ENCODE measurements at places on chromosomes 6 and 20.

GRCh38 chr20:50799176-50799889, 4.5 kb downstream of the BCAS4 start:
- DNase-seq = no peak

DNA sequence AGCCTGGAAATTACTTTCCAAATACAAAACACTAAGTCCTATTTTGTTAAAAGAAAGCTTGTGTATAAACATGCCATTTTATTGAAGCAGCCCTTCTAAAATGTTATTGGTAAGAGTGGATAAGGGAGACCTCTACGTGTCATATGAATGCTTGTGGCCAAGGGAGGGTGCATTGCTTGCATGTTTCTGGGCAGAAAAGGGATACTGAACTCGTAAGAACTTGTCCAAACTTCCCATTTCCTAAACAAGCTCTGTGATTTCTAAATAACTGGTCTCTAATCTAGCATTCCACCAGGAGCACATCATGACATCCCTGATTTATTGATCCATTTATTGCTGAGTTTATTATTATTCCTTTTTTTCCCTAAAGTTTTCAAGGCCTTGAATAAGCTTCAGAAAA, 474.1 kb downstream of the CD109 start:
- DNase-seq = no peak

GRCh38 chr6:111980143-111980542, 73.8 kb upstream of the CCN6 start:
- no peak for DNase-seq

DNA sequence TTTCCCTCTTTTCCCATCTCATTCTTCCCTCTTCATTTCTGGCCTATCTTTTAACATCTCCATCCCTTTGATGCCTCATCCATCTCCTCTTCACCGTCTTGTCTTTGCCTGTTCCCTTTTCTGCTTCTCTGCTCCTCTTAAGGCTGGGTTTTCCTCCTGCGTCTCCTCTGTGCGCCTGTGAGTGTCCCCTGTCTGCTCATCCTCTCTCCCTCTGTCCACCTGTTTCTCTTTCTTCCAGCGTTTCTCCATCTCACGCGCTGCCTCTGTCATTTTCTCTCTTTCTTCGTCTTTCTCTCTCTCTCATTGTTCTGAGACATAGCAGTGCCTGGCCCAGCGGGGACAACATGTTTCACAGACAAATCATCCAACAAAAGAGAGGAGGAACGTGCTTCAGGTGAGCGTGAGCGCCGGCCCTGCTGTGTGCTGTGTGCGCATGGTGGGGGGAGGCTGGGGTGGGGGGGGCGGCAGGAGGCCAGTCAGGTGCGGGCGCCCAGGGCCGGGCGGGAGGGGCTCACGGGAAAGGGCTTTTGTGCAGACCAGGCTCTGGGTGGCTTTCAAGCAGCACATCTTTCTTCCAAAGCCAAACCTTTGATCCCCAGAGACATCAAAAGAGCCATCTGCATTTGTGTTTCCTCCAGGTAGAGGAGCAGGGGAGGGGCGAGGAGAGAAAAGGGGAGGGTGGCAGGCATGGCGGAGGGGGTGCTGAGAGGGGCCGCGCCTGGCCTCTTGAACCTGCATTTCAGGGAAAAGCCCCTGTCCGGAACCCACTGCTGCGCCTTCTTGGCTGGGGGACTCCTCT, 121.3 kb downstream of the VEGFA start:
- DNase-seq = no peak

DNA sequence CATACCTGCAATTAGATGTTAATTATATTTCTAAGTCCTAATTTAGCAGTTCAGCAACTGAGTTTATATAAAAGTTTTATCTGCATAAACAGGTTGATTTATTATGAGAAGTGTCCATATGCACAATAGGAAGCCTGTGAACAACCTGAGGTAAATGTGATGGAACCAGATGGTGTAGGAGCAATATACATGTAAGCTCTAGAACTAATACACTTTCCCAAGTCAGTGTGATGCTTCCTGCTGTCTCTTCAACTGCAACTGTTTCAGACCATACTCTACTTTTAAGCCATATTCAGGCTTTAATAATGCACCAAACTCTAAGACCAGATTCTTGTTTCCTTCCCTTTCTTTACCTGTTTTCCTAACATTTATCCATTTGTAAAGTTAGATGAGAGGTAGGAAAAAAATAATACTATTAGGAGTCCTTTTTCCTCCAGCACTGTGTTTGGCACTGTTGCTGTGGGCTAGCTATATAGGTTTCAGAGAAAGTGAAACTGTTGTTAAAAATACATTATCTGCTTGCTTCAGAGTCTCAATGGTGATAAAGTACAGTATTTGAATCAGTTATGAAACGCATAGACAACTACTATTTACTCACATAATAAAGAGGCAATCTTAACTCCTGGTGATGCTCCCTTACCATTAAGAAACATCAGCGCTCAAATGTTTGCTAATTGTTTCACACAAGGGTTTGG, 1009.3 kb downstream of the GRIK2 start:
- DNase-seq = no peak

- DNase-seq = no peak
These were observed 549.0 kb downstream of the CDH26 start for GRCh38 chr20:60507087-60507694.

DNA sequence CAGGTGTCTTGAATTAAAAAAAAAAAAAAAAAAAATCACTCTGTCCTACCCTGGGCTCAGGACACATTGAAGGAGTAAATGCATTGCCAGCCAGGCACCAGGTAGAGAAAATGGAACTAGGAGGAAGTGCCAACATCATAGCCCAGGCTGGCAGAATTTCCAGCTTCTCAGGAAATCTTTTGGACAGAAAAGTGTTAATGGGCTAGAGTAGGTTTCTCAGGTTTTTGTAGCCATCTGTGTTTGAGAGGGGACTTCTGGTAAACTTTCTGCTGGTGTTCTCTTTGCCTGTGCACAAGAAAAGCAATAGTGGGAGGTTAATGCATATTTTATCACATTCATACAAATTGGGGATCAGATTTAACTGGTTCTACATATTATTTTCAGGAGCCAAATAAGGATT, 678.3 kb upstream of the NRSN1 start:
- DNase-seq = no peak

DNA sequence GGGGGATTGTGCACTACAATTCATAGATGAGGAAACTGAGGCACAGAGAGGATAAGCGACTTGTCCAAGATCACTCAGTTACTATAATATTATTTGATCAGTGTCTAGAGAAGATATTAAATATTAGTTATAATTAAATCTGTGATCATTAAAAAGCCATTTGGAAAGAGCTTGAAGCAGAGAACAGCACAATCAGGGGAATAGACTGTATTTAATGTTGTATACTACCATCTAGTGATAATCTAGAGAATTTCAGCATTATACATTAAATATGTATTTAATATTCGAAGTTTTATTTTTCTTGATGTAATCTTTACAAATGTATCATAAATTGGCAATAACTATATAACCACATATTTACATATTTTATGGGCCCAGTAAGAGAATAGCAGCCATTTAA, 20.1 kb upstream of the MTCL3 start:
- DNase-seq = peak; percentile 14

GRCh38 chr6:133202610-133203343, 38.4 kb upstream of the EYA4 start:
- DNase-seq = no peak

GRCh38 chr6:137813308-137813970, 53.6 kb upstream of the TNFAIP3 start:
- DNase-seq = no peak

Data from CD4-positive, alpha-beta T cell treated with Interleukin-2 at 100 ng/mL for 4 hours (primary cell).